ENCODE measurements at places on chromosomes 7 and 10.

DNA sequence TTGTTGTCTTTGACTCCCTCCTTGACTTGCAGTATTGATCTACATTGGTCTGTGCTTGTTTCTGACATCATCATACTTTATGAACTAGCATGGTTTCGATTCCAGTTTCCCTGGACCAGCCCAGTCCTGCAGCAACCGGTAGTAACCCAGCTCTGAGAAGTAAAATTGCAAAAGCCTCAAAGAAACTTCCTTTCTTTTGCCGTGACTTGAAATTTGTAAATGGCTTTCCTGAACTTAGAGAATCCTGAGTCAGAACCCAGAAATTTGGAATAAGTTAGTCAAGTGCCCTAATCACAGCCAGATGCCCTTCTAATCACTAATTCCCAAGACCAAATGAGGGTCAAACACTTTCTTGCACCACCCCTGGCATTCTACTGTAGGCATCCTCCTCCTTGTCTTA lies 15.0 kb downstream of the TAS2R60 start:
- no peaks in the 10 kb centered on the region for H3K27me3 ChIP-seq
- no peak overlapping the region for H3K4me3 ChIP-seq
- H3K36me3 ChIP-seq: no peaks in the 10 kb centered on the region

DNA sequence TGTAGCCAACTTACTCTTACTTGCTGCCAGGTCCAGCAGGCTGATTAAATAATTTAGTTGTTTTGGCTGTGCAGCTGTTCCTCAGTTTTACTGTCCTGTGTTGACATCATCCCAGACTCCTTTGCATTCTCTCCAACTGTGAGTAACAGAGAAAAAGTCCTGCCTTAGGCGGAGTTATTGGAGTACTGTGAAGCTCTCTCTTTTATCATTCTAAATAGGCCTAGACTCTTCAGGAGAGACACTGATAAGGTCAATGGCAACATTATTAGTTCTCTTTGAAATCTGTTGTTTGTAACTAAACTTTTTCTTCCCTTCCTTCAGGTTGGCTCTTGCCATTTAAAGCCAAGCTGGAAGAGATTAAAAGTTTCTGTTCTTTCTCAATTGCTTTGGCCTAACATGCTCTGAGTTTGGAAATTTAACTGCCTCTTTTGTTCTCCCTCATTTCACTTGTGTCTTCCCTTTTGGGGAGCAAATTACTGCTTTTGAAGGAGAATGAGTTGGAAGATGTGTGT lies 215.7 kb upstream of the CSTF2T start:
- no peak overlapping the region for H3K4me3 ChIP-seq
- no peaks in the 10 kb centered on the region for H3K27me3 ChIP-seq
- no peak overlapping the region for H3K27ac ChIP-seq
- H3K4me1 ChIP-seq: no peaks in the 10 kb centered on the region

DNA sequence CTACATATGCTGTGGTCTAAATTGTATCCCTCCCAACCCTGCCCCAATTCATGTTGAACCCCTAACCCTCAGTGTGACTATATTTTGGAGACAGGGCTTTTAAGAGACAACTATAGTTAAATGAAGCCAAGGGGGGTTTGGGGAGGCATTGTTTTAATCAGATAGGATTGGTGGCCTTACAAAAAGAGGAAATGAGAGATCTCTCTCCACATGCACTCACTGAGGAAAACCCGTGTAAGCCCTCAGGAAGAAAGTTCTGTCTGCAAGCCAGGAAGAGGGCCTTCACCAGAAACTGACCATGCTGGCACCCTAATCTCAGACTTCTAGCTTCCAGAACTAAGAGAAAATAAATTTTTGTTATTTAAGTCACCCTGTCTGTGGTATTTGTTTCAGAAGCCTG lies 276.7 kb downstream of the KIF20B start:
- no peaks in the 10 kb centered on the region for H3K4me1 ChIP-seq
- DNase-seq: no peak
- H3K27ac ChIP-seq: no peak overlapping the region
- no peaks in the 10 kb centered on the region for H3K36me3 ChIP-seq
- H3K27me3 ChIP-seq: no peaks in the 10 kb centered on the region

- H3K36me3 ChIP-seq: peaks cover 8% of the 10 kb centered on the region
- no peak for DNase-seq
- H3K27ac ChIP-seq: no peak overlapping the region
- peaks cover 5% of the 10 kb centered on the region for H3K27me3 ChIP-seq
These were observed 184.5 kb upstream of the INHBA start for GRCh38 chr7:41887416-41887815.

- no peaks in the 10 kb centered on the region for H3K36me3 ChIP-seq
- peaks cover 17% of the 10 kb centered on the region for H3K27me3 ChIP-seq
- H3K27ac ChIP-seq: no peak overlapping the region
- DNase-seq: peak; percentile 33
These were observed 27.0 kb upstream of the HIBADH start for GRCh38 chr7:27689591-27690164.

GRCh38 chr10:48931188-48931587 lies 8.5 kb downstream of the LRRC18 start:
- H3K4me3 ChIP-seq: no peak overlapping the region
- no peaks in the 10 kb centered on the region for H3K4me1 ChIP-seq
- H3K36me3 ChIP-seq: no peaks in the 10 kb centered on the region
- H3K27ac ChIP-seq: no peak overlapping the region

DNA sequence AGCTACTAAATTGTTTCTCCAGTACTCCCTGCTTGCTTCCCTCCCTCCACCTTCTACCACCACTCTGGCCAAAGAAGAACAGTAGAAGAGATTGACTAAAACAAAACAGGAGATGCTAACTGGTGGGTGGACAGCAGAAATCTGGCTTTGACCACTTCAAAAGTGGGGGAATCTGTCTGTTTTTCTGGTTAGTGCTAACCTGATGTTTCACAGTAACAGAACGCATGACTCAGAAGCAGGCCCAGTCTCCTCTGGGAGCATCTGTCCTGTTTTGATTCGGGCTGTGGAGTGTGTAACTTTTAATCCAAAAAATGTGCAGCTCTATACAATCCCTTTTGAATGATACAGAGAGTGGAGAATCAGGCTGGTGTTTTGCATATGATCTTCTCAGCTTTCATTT lies 32.7 kb upstream of the ZNF438 start:
- H3K27ac ChIP-seq: no peak overlapping the region
- no peaks in the 10 kb centered on the region for H3K4me1 ChIP-seq
- H3K4me3 ChIP-seq: no peak overlapping the region
- H3K36me3 ChIP-seq: no peaks in the 10 kb centered on the region

DNA sequence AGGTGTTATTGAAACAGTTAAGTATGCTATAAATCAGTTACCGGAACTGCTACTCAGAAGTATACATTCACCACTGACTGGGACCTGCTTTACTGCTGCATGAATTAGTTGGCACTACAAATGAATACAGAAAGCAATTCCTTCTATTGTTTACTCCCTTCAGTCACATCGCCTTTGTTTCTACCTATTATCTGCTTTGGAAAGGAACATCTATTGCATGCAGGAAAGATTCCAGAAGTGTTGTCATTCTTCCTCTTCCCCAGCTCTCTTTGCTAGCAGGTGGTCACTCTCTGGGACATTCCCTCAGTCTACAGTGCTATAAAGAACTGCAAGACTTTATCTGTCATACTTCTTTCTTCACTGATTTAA lies 131.3 kb downstream of the ANK3 start:
- H3K4me3 ChIP-seq: no peak overlapping the region
- no peak overlapping the region for H3K27ac ChIP-seq
- peaks cover 8% of the 10 kb centered on the region for H3K4me1 ChIP-seq
- H3K36me3 ChIP-seq: peaks cover 6% of the 10 kb centered on the region

DNA sequence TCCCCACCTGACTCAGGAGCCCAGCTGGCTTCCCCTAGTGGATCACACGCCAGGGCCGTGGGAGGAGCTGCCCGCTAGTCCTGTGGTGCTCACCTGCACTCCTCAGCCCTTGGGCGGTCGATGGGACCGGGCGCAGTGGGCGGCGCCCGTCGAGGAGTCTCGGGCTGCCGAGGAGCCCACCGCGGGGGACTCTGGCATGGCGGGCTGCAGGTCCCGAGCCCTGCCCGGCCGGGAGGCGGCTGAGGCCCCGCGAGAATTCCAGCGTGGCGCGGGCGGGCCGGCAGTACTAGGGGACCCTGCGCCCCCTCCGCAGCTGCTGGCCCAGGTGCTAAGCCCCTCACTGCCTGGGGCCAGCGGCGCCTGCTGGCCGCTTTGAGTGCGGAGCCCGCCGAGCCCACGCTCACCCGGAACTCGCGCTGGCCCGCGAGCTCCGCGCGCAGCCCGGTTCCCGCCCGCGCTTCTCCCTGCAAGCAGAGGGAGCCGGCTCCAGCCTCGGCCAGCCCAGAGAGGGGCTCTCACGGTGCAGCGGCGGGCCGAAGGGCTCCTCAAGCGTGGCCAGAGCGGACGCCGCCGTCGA lies 367.9 kb downstream of the TYW1 start:
- H3K4me1 ChIP-seq: no peaks in the 10 kb centered on the region
- no peak overlapping the region for H3K27ac ChIP-seq
- peaks cover under 1% of the 10 kb centered on the region for H3K27me3 ChIP-seq
- H3K36me3 ChIP-seq: no peaks in the 10 kb centered on the region
- no peak for DNase-seq
- H3K4me3 ChIP-seq: no peak overlapping the region

DNA sequence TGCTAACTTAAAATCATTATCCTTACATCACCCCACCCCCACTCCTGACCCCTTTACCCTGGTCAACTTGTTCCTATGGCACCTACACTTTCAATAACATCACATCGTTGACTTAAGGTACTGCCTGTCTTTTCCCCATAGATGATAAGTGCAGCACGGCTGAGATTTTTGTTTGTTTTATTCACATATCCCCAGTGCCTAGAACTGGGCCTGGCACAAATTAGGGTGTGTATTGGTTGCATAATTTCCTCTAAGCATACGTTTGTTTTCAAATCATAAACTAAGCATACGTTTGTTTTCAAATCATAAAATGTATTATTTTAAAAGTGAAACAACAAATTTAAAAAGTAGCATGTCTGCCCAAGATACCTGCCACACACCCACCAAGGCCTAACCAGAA lies 35.3 kb downstream of the ANXA11 start:
- peaks cover 27% of the 10 kb centered on the region for H3K36me3 ChIP-seq
- no peak overlapping the region for H3K4me3 ChIP-seq
- H3K4me1 ChIP-seq: no peaks in the 10 kb centered on the region

GRCh38 chr7:43071604-43072003 lies 40.8 kb upstream of the HECW1 start:
- DNase-seq: peak; percentile 38
- H3K27ac ChIP-seq: no peak overlapping the region
- no peaks in the 10 kb centered on the region for H3K4me1 ChIP-seq
- peaks cover 6% of the 10 kb centered on the region for H3K27me3 ChIP-seq
- H3K4me3 ChIP-seq: no peak overlapping the region
- no peaks in the 10 kb centered on the region for H3K36me3 ChIP-seq

GRCh38 chr7:116771640-116772039 lies 90.7 kb upstream of the CAPZA2 start:
- peaks cover 8% of the 10 kb centered on the region for H3K27me3 ChIP-seq
- H3K27ac ChIP-seq: no peak overlapping the region
- no peak for DNase-seq
- H3K4me1 ChIP-seq: no peaks in the 10 kb centered on the region

GRCh38 chr10:107453561-107453960 lies 289.1 kb upstream of the SORCS1 start:
- H3K4me3 ChIP-seq: no peak overlapping the region
- no peaks in the 10 kb centered on the region for H3K4me1 ChIP-seq
- no peaks in the 10 kb centered on the region for H3K36me3 ChIP-seq
- no peaks in the 10 kb centered on the region for H3K27me3 ChIP-seq
- no peak overlapping the region for H3K27ac ChIP-seq

DNA sequence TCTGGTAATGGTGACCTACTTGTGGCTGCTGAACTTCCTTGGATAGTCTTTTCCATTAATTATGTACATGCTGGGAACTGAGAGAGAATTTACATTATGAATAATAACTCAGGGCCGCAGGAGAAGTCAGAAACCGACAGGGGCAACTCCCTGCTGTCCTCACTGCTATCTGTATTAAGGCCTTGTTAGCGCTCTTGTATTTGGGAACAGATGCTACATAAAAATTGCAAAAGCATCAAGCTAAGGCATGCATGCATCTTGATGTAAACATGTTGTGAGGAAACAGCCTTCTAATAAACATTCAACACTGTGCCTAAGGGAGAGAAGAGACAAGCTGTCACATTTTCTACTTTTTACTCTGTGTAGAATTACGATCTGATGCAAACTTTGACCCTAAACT lies 158.4 kb downstream of the PARD3 start:
- no peaks in the 10 kb centered on the region for H3K4me1 ChIP-seq
- no peak overlapping the region for H3K4me3 ChIP-seq
- peaks cover 7% of the 10 kb centered on the region for H3K27me3 ChIP-seq
- no peaks in the 10 kb centered on the region for H3K36me3 ChIP-seq
- no peak overlapping the region for H3K27ac ChIP-seq

DNA sequence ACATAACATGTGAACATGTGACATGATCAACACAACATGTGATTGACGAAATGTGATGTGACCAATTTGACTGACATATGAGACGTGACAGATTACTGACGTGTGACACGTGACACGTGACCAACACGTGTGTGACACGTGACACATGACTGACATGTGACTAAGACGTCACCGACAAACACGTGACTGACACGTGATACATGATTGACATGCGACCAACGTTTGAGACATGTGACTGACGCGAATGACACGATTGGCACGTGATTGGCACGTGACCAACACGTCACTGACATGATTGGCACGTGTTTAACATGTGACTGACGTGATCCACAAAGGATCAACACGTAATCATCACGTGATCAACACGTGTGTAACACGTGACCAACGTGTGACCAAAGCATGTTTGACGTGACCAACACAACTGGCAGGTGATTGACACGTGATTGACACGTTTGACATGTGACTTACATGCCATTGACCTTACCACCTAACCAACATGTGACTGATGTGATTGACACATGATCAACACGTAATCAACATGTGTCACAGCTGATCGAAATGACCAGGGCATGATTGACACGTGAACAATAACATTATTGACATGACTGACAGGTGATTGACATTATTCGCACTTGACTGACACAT lies 23.7 kb downstream of the CRPPA start:
- no peak overlapping the region for H3K4me3 ChIP-seq
- H3K27ac ChIP-seq: no peak overlapping the region
- H3K27me3 ChIP-seq: no peaks in the 10 kb centered on the region
- H3K36me3 ChIP-seq: peaks cover 10% of the 10 kb centered on the region
- no peak for DNase-seq

GRCh38 chr7:34362621-34363020 lies 295.4 kb upstream of the NPSR1 start:
- H3K27ac ChIP-seq: no peak overlapping the region
- no peak for DNase-seq
- no peaks in the 10 kb centered on the region for H3K27me3 ChIP-seq
- H3K36me3 ChIP-seq: no peaks in the 10 kb centered on the region

- peaks cover 3% of the 10 kb centered on the region for H3K27me3 ChIP-seq
- DNase-seq: no peak
- H3K4me1 ChIP-seq: no peaks in the 10 kb centered on the region
- H3K4me3 ChIP-seq: no peak overlapping the region
- H3K36me3 ChIP-seq: no peaks in the 10 kb centered on the region
- H3K27ac ChIP-seq: no peak overlapping the region
These were observed 169.9 kb downstream of the SKIDA1 start for GRCh38 chr10:21355591-21356011.
